ENCODE measurements at places on chromosomes 5 and 9.

DNA sequence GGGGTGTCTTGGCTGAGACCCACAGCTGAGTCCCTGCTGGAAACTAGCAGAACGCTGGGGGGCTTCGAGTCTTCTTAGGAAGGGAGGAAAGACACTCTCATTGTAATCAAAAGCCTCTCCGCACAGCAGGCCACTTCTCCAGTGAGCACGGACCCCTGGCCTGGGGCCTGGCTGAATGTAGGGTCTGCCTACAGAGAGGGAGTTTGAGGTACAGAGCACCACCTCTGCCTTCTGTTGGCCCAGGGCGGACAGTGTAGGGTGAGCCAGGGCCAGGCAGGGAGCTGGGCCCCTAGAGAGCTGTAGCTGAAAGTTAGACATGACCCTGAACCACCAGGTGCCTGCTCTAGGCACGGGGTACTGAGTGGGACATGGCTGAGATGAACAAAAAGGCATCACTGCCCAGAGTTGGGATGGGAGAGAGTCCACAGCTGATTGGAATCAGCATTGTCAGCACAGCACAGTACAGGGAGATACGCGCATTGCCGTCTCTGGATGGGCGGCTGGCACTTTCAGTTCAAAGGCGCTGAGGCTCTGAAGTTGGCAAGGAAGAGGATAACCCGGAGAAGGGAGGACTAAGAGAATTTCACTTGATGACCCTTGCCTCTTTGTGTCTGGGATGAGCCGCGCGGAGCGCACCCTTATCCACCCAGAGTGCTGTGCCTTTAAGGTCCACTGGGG is 363 bp upstream of the SLC25A48 start:
- no peak for DNase-seq

DNA sequence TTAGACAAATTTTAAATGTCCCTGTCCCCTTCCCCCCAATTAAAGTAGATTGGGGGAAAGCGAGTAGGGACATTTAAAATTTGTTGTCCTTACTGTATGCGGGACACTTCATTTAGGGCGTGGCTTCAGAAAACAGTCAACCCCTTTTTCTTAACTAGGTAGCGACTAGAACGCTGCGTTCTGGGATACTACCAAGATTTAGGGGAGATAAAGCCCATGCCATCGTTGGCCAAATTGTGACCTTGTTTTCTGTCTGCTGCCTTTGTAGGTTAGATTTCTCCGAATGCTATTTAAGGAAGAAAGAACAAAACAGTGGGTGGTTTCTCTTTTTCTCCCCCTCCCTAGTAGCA is 1.2 kb downstream of the CKS2 start:
- peak; percentile 22 for DNase-seq

GRCh38 chr9:70495514-70495913 is 81.1 kb upstream of the KLF9 start:
- no peak for DNase-seq

- no peak for DNase-seq
Observed at GRCh38 chr9:81878530-81878929, 49.7 kb upstream of the SPATA31D4 start.

DNA sequence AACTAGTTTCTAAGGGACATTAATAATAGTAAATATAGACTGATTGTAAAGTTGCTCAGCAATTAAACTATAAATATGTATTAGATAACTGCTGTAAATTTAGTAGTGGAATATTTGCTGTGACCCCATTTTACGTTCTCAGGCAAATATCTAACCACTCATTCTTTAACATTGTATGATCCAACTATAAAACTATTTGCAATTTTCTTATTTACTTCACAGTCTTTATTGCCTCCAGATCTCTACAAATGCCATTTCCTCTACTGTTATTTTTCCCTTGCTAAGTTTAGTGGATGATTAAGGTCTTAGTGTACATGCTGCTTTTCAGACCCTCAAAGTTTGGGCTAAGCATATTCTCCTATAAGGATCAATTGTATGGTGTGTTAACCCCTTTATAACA is 526.2 kb upstream of the ST8SIA4 start:
- DNase-seq: no peak
